ENCODE measurements at places on chromosomes 3 and 15.

GRCh38 chr15:63046917-63047760 lies 4.6 kb downstream of the TPM1 start:
- DNase-seq, result no peak

- DNase-seq, result no peak
These were observed 138.5 kb downstream of the TIGIT start for GRCh38 chr3:114432310-114432709.

DNA sequence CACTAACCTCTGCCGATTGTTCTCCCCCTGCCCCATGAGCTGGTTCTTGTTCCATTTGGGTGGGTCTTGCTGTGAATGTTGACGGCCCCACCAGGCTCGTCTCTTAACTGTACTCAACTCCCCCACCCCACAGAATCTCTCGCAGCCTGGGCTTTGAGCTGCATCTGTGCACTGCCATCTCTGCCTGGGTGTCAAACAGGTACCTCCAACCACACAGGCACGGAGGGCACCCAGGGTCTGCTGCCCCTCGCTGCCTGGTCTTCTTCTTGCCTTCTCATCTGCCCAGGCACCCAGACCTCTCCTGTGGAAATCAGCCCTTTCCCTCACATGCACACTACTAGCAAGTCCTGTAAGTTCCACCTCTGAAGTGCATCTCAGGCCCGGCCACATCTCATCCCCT lies 10.1 kb downstream of the TLR9 start:
- no peak for DNase-seq

DNA sequence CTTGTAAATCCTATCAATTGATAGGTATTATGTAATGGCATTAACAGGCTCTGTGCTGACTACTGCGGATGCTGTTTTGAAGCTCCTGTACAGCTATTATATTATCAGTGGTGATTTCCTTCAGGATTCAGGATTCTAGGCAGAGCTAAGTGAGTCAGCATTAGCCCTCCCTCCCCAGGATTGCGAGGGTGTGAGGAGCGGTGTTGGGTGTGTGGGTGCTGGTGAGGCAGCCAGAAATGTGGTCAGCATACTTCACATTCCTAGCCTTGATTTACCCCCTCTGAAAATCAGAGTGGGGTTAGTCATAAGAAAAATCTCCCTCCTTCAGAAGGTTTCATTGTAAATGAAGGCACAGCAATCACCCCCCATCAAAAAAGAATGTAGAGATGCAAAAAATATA lies 72.5 kb downstream of the SNTN start:
- no peak for DNase-seq

DNA sequence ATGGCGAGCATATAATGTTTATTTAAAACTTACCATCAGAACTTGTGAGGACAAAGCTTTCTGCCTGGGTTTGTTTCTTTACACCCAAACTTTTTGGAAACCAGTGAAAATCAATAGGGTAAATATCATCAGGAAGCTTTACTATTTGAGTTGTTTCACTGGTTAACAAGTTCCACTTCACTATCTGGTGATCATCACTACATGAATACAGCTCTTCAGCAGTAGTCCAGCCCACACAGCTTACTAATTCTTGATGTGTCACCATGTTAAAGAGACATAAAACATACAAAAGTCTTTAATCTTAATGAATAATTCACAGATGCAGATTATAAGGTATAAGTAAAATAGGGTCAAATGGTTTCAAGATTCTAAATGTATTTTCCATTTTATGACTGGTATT lies 17.6 kb downstream of the IFT80 start:
- no peak for DNase-seq

DNA sequence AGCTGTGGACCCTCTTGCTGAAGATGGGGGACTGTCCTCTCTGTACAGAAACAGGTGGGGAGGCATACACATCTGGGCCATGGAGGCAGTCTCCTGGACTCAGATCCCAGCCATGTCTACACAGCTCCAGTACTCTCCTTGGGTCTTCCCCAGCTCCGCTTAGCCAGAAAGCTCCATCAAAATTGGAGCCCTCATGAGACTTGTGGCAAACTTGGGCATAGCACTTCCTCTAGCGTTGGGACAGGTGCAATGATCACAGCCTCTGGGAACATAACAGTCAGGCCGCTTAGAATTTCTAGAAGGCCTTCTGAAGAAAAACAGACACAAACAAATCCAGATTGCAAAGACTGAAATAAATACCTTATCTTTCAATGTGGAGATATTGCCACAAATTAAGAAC lies 634.3 kb upstream of the GOLIM4 start:
- DNase-seq, result no peak

DNA sequence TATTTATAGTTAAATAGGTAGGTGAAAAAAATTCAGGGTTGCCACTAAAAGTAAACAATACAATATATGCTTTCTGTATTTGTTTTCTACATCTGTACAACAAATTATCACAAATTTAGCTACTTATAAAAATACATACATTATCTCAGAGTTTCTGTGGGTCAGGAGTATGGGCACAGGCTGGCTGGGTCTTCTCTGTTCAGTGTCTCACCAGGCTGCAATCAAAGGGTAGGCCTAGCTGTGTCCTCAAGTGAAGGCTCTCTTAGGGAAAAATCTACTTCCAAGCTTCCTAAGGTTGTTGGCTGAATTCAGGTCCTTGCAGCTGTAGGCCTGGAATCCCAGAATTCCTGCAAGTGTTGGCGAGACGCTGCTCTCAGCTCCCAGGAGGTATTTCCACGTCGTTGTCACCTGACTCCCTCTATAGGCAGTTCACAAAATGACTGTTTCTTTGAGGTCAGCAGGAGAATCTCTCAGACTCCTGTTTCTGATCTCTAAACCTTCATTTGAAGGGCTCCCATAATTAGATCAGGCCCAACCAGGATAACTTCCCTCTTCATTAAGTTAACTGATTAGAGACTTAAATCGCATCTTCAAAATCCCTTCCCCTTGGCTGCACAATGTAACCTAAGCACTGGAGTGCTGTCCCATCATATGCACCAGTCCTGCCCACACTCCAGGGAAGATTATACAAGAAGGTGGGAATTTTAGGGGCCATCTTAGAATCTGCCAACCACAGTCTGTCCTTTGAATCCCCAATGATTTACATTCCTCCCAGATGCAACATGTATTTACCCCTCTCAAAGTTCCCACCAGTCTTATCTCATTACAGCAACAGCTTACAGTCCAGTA lies 296.6 kb downstream of the SUCLG2 start:
- no peak for DNase-seq

- DNase-seq, result no peak
These were observed 2.7 kb downstream of the SPESP1 start for GRCh38 chr15:68933001-68933400.

- DNase-seq, result no peak
These were observed 58.1 kb upstream of the P3H2 start for GRCh38 chr3:190178779-190179178.

Measured in activated CD8-positive, alpha-beta memory T cell treated with anti-CD3 and anti-CD28 coated beads for 4 hours (primary cell).